ENCODE measurements at places on chromosomes 7 and 10.

DNA sequence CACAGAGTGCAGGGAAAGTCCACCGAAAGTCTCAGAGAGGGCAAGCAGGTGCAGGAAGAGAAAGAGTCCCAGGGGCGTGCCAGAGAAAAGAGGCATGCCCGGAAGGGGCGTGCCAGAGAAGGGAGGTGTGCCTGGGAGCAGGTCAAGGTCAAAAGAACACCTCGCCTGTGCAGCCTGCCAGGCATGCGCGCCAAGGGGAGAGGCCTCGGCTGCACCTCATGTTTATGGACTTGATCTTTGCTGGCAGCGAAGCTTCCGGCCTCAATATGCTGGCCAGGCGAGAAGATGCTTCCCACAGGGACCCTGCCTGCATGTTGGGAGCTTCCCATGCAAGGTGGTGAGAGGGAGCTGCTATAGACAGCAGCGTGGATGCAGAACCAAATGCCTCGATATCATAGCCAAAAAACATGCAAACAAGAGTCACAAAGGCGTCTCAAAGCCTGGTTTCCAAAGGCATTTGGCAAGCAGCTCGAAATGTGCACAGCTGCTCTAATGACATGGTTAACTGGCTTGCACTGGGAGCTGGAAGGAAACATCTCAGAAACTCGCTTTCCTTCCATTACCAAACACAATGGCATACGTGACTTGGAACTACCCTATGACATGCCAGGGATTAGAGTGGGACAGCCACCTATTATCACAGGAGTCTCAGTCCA lies 192.5 kb upstream of the PPP2R2D start:
- DNase-seq: no peak

DNA sequence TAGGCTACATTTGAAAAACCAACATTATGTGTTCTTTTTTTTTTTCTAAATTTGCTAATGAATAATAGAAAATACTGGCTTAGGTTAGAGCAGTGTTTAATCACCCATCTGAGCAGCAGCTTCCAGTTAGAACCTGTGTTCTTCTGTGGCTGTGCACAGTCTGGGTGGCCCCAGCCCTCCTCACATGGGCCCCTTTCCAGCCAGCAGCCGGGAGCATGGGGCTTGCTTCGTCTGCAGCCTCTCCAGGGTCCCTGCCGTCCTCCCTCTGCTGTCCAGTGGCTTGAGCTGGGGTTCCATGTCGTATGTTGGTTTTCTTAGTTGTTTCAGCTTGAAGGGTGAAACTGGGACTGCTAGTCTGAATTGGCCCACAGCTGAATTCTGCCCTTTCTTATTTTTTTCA lies 37.3 kb downstream of the BNIP3 start:
- DNase-seq: no peak

DNA sequence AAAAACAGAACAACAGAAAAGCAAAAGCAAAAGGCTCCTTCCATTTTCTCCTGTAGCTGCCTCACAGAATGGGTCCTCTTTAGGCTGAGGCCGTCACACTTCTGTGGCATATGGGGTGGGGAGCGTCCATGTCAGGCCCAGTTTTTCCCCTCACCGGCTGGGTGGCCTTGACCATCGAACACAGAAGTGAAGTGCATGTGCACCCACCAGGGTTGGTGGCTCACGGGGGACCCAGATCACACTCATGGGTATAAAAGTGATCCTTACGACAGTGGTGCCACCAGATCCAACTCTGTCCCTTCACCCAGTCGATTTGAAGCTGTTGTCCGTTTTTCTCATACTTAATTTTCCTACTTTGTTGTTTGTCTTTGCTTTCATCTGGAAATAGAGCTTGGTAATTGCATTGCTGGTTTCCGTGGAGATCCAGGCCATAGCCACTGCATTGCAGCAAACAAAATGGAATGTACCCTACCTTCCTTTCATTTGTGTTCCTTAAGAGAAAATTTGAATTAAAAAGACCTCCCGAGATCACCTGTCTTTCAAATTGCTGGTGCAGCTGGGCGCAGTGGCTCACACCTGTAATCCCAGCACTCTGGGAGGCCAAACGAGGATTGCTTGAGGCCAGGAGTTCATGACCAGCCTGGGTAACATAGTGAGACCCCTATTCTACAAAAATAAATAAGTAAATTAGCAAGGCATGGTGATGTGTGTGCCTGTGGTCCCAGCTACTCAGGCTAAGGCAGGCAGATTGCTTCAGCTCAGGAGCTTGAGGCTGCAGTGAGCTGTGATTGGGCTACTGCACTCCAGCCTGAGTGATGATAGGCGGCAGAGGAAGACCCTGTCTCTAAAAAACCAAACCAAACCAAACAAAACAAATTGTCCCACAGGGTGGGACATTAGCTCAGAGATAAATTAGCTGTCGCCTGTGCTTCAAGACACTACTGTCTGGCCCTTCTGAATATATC lies 10.7 kb upstream of the GJD4 start:
- DNase-seq: no peak

- no peak for DNase-seq
These were observed 2.8 kb upstream of the UCN3 start for GRCh38 chr10:5361966-5362365.

GRCh38 chr7:119270644-119271043 lies 1002.3 kb upstream of the KCND2 start:
- no peak for DNase-seq

DNA sequence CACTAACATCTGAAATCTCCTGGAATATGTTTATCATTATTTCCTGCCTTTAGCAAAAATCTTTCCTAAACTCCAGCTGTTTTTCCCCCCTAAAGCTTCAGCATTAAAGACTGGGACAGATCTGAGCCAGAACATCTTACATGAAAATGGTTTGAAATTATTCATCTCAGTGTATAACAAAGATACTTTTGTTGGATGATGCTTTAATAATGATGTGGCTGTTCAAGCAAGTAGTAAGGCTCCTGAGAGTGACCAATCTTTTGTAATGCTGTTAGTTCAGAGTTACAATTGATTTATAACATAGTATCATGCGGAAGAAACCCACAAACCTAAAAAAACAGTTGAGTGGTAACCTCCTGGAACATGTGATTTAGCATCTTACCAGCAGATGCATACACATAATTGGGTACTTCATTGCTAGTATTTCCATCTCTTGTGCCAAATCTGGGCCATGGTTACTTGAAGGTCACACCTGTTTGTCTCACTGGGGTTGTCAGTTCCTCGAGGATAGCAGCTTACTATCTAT lies 1.5 kb downstream of the BZW2 start:
- peak; percentile 64 for DNase-seq

DNA sequence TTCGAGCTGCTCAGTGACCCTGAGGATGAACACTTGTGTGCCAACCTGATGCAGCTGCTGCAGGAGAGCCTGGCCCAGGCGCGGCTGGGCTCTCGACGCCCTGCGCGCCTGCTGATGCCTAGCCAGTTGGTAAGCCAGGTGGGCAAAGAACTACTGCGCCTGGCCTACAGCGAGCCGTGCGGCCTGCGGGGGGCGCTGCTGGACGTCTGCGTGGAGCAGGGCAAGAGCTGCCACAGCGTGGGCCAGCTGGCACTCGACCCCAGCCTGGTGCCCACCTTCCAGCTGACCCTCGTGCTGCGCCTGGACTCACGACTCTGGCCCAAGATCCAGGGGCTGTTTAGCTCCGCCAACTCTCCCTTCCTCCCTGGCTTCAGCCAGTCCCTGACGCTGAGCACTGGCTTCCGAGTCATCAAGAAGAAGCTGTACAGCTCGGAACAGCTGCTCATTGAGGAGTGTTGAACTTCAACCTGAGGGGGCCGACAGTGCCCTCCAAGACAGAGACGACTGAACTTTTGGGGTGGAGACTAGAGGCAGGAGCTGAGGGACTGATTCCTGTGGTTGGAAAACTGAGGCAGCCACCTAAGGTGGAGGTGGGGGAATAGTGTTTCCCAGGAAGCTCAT lies 1.1 kb downstream of the DDIT4 start:
- peak; percentile 57 for DNase-seq

GRCh38 chr10:110699859-110700468 lies 55.8 kb downstream of the RBM20 start:
- DNase-seq: no peak

DNA sequence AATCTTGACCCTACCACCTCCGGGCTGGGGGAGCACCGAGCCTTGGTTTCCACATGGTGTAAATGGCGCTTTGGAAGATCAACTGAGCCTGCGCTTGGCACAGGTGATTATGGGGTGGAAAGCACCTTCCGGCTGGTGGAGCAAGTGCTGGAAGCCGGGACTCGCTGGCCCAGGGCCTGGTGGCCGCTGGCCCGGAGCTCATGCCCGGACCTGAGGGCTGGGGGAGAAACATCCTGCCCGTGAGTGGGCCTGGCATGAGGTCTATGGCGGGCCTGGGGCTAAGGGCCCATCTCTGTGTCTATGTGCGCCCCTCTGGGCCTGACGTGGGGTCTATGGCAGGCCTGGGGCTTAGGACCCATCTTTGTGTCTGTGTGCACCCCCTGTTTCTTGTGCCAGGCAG lies 14.2 kb upstream of the LFNG start:
- DNase-seq: no peak

DNA sequence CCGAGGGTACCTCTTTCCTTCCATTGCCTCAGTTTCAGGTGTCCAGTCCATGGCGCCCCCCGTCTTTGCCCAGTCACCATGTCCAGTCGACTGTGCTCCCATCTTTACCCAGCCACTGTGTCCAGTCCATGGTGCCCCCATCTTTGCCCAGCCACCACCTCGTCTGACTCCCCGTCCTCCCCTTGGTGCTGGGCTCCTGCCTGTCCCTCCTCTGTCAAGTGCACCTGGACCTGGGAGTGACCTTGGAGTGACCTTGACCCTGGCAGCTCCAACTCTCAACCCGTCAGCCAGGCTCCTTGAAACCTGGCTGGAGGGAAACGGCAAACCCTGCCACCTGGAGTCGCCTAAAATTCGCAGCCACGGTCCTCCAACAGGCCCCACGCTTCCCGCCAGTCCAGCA lies 180.2 kb downstream of the ADARB2 start:
- DNase-seq: no peak

DNA sequence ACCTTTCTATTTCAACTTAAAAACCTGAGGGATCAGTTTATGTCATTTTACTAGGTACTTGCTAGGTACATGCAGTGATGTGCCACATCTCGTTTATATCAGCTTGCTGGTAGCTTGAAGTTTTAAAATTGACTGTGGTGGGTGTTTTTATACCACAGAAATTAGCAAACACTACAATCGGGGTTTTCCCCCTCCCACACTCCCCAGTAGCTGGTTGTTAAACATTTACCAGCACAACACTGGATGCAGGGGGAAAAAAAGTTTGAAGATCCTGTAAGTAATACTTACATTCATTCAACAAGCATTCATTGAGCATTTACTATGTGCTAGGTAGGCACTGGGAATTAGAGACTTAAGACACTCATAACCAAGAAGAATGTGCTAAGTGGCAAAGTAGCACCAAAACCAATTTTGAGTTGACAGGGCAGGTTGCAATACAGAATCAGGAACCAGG lies 32.6 kb downstream of the USP6NL start:
- DNase-seq: no peak

DNA sequence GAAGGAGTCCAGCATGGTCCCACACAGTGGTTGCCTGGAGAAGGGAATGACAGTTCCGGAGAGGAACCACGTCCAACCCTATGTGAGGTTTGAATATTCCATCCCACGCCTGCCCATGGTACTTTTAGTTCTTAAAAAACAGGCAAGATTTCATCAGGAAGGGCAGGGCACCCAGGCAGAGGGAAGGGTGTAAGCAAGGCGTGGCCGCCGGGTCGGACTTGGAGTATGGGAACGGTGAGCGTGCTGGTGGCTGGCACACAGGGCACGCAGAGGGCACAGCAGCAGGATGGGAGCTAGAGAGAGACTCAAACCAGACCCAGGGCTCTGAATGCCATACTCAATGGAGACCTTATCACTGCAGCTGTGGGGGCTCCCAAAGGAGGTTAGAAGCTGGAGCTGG lies 34.3 kb downstream of the FAM53B start:
- no peak for DNase-seq

- peak; percentile 40 for DNase-seq
These were observed 9.3 kb downstream of the MKLN1 start for GRCh38 chr7:131336956-131337355.

GRCh38 chr7:37784015-37784414 lies 64.4 kb upstream of the NME8 start:
- no peak for DNase-seq

GRCh38 chr7:129605960-129606614 lies 5.4 kb upstream of the NRF1 start:
- no peak for DNase-seq

DNA sequence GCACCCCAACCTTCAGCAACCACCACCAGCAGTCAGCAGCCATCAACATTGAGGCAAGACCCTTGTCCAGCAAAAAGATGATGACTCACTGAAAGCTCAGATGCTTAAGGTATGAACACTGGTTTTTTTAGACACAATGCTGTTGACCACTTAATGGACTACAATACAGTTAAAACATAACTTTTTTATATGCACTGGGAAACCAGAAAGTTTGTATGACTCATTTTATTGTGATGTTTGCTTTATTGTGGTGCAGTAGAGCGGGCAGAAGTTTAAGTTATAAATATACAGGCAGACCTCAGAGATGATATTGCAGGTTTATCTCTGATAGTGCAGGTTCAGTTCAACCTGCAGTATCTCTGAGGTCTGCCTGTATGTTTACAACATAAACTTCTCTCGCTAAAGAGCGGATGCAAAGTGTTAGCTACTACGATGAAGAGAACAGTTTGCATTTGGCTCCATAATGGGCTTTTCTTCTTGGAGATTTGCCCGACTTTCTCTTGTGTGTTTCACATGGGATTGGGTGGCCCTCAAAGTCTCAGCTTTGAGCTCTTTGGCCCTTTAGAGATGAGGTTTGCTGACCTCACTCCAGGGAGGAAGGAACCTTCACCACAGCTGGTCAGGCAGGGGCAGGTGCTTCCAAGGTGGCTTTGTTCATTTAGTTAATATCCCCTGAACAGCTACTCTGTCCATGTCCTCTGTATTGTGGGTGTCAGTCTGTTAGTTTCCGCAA lies 84.4 kb upstream of the SHH start:
- DNase-seq: no peak

DNA sequence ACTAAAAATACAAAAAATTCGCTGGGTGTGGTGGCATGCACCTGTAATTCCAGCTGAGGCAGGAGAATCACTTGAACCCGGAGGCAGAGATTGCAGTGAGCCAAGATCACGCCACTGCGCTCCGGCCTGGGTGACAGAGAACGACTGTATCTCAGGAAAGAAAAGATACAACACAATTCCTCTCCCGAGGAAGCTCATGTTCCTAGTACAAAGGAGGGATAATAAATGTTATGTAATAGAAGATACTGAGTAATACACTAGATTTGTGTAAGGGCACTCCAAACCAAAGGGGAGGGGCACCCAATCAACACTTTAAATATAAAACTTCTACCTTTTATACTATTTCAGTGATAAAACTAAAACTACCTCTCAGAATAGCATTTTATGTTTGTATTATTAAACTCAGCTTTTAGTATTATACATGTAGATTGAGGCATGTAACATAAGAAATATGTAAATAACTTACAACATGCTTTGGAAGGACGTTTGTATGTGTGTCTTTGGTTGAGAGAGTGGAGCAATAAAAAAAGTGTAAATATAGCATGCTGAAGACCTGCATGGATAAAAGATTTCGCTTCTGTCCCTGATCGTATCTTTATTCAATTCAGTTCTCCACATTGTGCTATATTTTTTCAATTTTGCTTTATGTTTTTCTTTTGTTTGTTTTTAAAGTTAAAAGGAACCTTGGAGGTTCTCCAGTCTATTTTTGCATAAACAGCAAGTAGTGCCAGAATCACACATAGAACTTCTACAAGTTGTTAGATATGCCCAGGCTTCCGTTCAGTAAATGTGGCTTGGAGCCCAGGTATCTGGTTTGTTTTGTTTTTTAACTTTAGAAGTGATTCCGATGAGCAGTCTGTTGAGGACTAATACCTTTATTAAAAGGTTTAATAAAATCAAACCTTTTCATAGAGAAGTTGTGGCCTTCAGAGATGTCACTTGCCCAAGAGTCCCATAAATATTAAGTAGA lies 71.9 kb downstream of the WAC start:
- no peak for DNase-seq
